ENCODE measurements at places on chromosomes 6 and 20. TPM values are rescaled to one million over a fixed set of nuclear protein-coding genes. Genes with fewer than 3 reads are reported as not detected.

DNA sequence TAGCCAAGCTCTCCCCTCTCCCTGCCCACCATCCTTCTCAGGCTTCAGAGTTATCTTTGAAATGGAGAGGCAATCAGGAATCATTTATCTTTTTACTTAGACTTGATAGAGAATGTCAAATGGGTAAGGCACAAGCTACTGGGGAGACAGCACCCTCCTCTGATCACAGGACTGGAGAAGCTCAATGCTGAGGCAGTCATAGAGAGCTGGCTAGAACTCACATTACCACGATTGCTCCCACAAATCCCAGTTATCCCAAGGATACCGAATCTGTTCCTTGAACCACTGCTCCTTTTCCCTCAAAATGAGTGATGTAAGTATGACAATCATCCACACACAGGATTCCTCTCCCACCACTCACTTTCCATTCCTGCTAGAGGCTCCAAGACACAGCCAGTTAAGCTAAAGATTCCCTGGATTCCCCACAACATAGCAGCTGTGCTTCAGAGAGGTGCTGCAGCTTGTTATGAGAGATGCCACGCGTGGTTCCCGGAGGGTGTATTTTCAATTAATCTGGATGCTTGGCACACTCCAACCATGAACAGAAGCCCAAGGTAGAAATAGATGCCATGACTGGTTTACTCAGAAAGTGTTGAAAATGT, 96.2 kb upstream of the VGLL2 start:
- DNase-seq: no peak

- peak; percentile 75 for DNase-seq
Measured at GRCh38 chr6:105136431-105137350, 43.1 kb downstream of the POPDC3 start.

DNA sequence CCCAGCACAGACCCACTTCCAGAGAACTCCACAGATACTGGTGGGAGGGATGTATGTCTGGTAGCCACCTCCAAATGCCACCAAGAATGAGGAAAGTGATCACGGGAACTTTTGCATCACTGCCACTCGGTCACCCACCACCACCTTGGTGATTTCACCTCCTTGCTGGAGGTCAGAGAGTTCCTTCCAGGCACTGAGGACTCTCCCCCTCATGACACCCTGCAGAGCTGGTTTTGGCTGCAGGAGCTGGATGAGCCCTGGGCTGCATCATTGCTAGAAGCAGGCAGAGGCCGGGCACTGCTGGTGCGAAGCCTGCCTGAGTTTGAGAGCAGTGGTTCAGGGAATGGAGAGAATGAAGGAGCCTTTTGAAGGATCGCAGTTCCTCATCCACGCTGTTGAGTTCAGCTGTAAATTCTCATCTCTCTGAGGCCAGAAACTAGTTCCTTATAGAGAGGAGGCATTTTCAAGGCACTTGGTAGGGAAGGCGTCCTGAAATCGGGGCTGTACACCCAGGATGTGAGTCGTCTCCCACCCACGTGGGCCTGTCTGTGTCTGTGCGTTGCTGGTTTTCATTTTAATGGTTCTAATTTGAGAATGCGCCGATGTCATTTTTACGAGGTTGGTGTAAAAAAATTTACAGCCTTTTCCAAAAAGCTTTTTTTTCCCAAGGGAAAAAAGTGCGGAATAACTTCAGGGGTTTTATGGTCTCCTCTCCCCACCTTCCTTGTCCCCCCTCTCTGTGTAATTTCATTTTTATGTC, 25.0 kb downstream of the FOXP4 start:
- DNase-seq: no peak

DNA sequence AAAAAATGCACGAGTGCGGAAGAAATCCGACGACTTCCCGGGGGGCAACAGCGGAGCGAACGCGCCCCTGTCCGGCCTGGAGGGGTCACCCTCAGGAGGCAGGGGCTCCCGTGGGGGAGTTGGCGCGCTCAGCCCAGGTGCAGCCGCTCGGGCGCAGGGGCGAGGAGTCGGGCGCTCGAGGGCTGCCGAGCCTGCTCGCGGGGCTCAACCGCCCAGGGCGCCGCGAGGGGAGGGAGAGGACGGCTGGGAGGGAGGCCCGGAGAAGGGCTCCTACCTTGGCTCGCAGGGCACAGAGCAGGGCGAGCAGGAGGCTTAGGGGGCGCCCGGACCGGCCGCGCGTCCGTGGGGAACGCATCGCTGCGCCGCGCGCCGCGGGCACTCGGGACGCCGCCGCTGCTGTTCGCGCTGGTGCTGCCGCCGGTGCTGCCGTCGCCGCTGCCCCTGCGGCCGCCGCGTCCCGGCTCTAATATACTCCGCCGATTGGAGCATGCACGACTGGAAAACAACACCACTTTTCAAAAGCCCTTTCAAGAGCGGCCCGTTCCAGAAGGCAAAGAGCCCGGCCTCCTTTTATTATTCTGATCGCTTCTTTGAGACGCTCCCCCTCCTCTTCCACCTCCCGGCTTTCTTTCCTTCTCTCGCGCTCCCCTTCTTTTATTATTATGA, 490 bp downstream of the JAG1 start:
- no peak for DNase-seq

The C20orf144 gene
- total RNA-seq: not detected

DNA sequence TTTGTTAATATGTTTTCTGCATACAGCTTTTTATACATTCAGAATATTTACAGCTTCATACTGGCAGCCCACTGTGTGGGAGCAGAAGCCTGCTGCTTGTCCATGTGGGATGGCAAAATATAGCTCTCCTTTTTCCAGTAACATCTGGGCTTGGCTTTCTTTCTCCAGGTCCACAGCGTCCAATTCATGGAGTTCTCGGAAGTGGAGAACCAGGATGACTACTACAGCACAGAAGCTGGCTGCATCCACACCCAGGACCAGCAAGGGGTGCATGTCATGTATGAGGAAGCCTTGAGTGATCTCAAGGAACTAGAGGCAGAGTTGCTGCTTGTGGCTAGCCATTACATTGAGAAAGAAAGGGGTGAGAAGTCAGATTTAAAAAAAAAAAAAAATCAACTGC, 143.1 kb downstream of the CD164 start:
- DNase-seq: no peak
